ENCODE measurements at places on chromosomes 7 and 10.

DNA sequence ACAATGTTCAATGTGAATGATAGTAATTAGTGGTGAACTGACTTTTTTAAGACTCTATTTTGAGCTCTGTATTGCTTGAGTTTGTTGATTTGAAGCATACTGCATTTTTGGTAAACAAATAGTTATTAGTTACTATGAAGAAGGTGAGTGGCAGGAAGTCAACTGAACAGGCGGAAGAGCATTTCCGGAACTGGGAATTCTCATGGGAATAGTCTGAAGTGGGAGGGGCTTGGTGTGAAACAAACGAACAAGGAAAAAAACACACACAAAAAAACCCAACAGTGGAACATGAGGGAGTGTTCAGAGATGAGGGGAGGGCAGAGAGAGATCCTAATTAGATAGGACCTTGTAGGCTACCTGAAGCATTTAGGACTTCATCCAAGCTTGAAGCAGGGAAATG, 43.9 kb upstream of the C1QL3 start:
- no peak for DNase-seq

- no peak for DNase-seq
Observed at GRCh38 chr10:60414111-60414510, 24.4 kb upstream of the ANK3 start.

GRCh38 chr7:55962014-55962413, 2.4 kb upstream of the NIPSNAP2 start:
- no peak for DNase-seq

GRCh38 chr10:94002156-94002555, 8.4 kb downstream of the PLCE1 start:
- DNase-seq = no peak

- no peak for DNase-seq
Observed at GRCh38 chr7:25877802-25878789, 273.9 kb upstream of the NFE2L3 start.

GRCh38 chr10:19290770-19291169, 242.2 kb downstream of the MALRD1 start:
- DNase-seq = no peak

DNA sequence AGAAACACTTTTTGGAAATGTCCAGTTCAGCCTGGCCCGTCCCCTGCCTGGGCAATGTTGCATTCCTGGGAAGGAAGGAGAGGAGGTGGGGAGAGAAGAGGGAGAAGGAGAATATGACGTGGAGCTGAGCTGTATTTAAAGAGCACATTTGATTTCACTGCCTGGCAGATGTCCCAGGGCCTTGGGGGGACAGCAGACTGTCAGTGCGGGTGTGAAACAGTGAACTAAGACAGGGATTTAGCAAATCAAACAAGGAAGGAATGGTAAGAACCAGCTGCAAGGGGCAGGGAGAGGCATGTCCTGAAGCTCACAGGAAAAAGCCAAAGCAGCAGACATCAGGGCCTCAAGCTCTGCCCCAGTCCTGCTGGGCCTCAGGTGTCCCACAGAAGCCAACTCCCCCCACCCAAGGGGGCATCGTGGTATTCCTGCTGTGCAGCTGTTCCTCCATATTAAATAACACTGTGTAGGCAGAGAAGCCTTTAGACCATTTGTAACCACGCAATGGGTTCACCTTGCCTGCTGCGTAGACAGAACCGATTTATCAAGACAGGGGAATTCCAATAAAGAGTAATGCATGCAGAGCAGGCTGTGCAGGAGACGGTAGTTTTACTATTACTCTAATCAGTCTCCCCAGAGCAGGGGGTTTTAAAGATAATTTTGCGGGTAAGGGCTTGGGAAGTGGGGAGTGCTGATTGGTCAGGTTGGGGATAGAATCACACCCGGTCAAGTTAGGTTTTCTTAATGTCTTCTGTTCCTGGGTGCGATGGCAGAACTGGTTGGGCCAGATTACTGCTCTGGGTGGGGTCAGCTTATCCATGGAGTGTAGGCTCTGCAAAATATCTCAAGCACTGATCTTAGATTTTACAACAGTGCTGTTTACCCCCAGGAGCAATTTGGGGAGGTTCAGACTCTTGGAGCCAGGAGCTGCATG, 18.3 kb downstream of the LEP start:
- DNase-seq = no peak

GRCh38 chr10:101467286-101467770, 113.4 kb downstream of the BTRC start:
- peak; percentile 23 for DNase-seq

GRCh38 chr7:5629941-5630340, 151.5 kb downstream of the RNF216 start:
- DNase-seq = peak; percentile 49

- no peak for DNase-seq
Observed at GRCh38 chr10:49119746-49120145, 4.4 kb upstream of the VSTM4 start.

- DNase-seq = no peak
Observed at GRCh38 chr7:65251851-65252620, 121.6 kb upstream of the ZNF92 start.

- no peak for DNase-seq
Observed at GRCh38 chr7:116449950-116450349, 49.6 kb upstream of the CAV2 start.

- DNase-seq = no peak
Observed at GRCh38 chr7:130273933-130274255, 7.2 kb downstream of the CPA2 start.

GRCh38 chr7:90251304-90251635, 6.3 kb downstream of the CFAP69 start:
- DNase-seq = no peak
